ENCODE measurements at places on chromosomes 16 and 17.

- no peak for DNase-seq
Measured at GRCh38 chr16:22685459-22685830, 128.5 kb upstream of the HS3ST2 start.

GRCh38 chr17:4220655-4221054 lies 43.1 kb downstream of the ANKFY1 start:
- DNase-seq = no peak

DNA sequence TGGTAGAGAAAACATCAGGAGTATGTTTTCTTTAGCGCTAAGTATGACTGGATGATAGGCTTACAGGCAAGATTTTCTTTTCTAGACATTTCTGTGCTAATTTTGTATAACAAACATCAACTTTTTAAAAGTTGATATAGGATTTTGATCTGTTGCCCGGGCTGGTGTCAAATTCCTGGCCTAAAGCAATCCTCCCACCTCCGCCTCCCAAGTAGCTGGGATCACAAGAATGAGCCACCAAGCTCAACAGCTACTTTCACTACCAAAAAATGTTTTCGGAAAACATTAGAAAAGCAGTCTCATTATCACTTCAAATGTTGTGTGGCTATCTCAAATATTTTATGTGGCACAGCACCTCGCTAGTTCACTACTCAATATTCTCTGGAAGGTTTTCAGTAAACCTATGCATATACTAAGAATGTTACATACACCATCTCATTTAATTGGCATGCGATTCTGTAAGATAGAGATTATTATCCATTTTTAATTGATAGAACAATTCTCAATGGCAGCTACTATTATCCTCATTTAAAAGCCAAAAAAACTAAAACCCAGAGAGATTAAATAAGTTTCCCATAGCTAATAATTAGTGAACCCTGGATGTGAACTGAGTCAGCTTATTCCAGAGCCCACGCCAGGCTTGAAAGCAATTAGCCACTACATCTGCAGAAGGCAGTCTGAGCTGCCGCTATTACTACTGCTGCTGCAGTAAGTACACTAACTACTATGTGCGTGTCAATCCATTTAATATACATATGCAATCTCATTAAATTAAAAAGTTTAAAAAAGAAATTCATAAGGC lies 41.7 kb downstream of the CREBBP start:
- DNase-seq = no peak

- no peak for DNase-seq
Measured at GRCh38 chr17:64739316-64740058, 77.4 kb upstream of the SMURF2 start.

GRCh38 chr17:80295146-80295545 lies 34.5 kb downstream of the RNF213 start:
- no peak for DNase-seq

- DNase-seq = no peak
Measured at GRCh38 chr17:42809250-42809649, 10.6 kb downstream of the CNTD1 start.

DNA sequence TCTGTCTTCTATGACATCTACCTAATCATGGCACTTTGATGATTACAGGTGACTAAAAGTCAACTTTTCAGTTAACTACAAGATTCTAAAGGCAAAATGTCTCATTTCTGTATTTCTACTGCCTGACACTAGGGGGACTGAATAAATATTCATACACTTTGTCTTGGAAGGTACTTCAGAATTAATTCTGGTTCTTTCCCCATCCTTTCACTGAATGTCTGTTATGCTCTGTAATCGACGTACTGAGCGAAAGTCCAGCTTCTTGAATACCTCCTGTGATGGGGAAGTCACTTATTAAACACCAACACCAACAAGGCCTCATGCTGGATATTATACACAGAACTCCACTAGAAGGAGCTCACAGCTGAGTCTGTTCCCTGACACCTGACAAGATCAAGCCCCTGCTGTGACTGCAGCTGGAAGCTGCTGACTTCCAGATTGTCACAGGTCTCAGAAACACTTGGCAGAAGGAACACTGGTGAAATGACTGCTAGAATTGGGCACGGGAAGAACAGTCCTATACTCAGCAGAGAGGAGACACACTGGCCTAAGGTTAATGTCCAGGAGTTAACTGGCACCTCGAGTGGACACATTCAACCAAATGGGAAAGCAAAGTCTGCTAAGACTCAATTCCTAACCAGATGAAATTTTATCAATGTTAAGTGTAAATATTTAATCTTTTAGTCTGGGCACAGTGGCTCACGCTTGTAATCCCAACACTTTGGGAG lies 31.9 kb downstream of the CMC2 start:
- no peak for DNase-seq

- DNase-seq = no peak
Measured at GRCh38 chr17:48139944-48140343, 32.4 kb downstream of the SNX11 start.

GRCh38 chr16:55439101-55439690 lies 39.8 kb upstream of the MMP2 start:
- no peak for DNase-seq

DNA sequence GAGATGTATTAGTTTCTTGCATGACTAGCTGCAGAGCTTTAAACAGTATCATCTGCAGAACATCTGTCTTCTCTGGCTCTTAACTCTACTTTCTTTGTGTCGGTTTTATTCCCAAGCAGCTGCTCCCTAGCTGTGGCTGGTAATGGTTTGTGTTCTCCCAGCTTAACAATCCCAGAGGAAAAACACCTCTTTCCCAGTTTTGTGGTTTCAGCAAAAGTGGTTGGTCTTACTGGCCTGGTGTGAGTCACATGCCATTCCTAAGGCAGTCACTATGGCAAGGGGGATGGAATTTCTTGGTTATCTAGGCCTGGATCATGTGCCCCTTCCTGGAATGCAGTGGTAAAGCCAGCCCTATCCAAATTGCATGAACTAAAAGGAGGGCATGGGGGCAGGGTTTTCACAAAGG lies 27.5 kb downstream of the OMG start:
- DNase-seq = no peak

GRCh38 chr17:40793832-40794231 lies 5.9 kb downstream of the KRT28 start:
- no peak for DNase-seq

DNA sequence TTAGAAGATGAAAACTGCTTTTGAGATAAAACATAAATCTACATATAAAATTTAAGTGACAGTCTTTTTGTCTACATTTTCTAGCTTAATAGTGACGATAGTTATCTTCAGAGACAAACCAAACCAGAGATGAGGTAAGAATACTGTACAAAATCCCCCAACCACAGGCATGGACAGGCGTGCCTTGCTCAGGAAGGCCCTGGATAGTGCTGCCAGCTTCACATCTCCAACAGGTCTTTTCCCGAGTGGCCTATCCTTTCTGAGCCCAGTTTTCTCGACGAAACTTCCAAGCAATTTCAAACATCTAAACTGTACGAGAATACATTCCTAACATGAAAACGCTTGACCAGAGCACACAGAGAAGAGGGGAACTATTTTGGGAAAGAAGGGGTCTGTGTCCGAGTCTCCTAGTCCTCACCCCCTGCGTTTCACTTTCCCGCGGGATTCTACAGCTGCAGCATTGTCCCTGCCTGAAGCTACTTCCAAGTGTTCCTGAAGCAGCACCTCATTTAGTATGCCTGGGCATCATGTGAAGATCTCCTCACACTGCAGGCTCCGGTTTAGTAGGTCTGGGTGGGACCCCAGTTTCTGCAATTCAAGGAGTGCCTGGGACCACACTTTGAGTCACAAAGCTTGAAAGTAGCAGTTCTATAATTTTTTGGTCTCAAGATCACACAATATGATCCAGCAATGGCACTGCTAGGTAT lies 37.8 kb downstream of the GNA13 start:
- DNase-seq = no peak

DNA sequence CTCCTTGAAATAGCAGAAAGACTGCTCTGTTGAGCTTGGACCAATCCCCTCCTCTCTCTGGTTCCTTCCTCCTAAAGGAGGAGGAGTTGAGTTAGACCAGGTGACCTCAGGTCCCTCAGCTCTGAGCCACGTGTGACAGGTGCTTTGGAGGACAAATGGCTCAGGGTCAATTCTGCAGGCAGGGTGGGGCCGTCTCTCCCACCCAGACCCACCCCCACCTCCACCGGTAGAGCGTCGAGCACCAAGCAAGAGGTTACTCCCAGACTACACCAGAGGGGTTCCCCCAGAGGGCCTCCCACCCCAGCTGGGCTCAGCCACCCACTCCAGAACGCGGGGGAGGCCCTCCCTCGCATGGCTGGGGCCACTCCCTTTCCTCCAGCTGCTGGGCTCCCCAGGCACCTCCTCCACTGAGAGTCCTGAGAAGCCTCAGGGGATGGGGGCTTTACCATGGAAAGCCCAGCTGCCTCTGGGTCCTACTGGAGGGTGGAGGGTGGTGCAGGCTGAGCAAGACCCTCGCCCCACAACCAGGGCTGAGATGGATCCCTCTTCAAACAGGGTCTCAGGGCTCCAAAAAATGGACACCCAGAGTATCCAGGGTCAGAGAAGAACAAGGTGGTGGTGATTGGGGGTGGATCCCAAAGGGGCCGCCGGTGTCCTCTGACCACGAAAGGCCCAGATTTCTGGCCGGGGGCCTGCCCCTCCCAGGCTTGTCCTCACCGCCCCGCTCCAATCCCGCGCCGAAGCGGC lies 7.6 kb downstream of the MYO1C start:
- no peak for DNase-seq

- DNase-seq = no peak
Measured at GRCh38 chr17:82940226-82941020, 100.6 kb upstream of the ZNF750 start.

- no peak for DNase-seq
Measured at GRCh38 chr17:39923836-39924690, 3.3 kb downstream of the ORMDL3 start.

DNA sequence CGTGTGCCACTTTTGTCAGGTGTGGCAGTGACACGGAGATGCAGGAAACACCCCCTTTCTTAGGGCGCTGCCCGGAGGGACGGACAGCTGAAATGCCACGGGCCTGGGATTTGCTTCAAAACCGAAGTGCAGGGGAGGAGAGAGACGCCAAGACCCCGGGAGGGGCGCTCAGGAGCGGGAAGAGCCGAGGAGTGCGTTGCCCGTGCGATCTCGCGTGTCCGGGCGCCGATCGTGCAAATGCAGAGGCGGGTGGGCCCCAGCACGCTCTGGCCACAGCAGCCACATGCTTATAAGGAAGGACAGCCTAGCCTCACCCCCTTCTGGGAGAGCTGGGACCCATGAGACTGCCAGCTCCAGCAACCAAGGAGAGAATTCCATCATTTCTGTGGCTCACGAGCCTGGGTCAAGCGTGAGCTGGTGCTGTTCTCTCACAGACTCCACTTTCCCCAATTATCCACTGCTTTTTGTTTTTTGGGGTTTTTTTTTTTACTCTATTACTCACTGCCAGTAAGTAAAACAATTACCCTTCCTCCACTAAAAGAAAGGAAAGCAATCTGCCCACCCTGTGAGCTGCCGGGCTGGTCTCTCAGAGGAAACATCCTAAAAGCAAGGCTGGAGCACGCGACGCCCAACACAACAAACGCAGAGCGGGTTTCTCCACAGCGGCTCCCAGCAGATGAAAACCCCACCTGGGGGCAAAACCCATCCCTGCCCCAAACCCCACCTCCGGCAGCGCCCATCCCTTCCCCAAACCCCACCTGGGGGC lies 27.2 kb upstream of the C16orf95 start:
- DNase-seq = no peak

DNA sequence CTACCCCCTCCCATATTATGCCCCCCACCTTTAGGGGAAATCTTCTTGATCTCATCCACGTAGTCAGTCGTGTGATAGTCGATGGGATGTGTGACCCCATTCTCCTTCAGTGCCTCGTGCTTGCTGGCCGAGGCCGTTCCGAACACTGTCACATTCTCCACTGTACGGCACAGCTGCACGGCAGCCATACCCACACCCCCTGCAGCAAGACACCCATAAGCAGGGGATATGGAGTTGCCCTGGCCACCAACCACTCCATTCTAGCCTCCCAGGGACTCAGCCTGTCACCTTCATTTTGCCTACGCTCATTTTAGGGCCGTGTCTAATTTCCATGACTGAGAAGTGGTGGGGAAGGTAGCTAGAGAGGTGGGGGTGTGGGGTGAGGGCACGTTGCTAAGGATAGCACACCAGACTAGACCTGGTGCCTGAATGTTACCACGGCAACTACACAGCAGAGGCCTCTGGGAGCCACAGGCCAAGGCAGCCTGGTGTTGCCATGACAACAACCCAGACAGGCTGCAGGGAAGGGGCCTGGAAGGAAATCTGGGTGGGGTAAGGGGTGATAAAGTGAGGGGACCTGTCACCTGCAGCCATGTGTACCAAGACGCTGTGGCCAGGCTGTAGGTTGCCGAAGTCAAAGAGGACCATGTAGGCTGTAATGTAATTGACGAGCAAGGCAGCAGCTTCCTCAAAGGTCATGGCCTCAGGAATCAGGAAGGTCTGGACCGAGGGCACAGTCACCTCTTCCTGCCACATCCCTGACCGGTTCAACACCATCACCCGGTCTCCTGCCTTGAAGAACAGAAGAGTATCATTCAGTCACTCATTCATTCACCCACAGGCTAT lies 4.0 kb downstream of the VAT1 start:
- DNase-seq = no peak

GRCh38 chr17:58281511-58282011 lies 826 bp upstream of the MPO start:
- no peak for DNase-seq

GRCh38 chr17:14341866-14342265 lies 41.0 kb downstream of the HS3ST3B1 start:
- no peak for DNase-seq

- no peak for DNase-seq
Measured at GRCh38 chr16:16196099-16196498, 27.2 kb downstream of the ABCC6 start.

DNA sequence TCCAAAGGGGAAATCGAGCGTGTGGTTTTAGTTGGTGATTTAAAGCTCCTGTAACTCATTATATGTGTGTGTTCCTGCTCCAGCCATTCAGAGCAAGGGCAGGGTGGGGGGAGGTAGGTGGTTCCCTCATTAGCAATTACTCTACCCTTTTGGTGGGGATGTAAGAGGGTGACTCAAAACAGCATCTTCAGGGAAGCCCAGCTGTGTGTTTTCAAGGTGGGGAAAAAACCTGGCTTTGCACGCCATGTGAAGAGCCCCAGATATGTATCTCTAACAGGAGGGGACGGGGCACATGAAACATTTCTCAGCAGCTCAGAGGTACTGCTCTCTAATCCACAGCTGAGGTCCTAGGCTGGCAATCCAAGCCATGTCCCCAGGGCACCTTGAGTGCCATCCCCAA lies 241.3 kb upstream of the ZFHX3 start:
- no peak for DNase-seq

DNA sequence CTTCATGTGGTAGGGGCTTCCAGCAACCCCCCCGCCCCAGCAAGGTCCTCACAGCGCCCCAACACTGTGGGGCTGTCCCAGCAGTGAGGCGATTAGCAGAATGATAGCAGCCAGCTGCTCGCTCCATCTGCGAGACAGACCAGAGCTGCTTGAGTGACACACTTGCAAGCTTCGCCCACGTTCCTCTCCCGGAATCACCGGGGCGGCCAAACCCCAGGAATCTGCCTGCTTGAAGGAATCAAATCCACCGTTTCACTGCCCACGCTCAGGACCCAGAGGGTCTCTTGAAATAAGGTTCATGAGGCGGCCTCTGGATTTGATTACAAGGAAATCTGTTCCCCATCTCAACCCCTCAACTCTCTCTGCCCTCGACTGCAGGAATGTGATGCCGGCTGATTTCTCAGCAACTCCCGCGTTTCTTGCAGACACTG lies 356.0 kb downstream of the C16orf95 start:
- no peak for DNase-seq

Data from globus pallidus (tissue), 1 donor.